ENCODE measurements at places on chromosomes 16 and 17. TPM values are rescaled to one million over a fixed set of nuclear protein-coding genes. Genes with fewer than 3 reads are reported as not detected.
A peak's percentile ranks its signal among the peaks of the same experiment; 100 is the strongest.

DNA sequence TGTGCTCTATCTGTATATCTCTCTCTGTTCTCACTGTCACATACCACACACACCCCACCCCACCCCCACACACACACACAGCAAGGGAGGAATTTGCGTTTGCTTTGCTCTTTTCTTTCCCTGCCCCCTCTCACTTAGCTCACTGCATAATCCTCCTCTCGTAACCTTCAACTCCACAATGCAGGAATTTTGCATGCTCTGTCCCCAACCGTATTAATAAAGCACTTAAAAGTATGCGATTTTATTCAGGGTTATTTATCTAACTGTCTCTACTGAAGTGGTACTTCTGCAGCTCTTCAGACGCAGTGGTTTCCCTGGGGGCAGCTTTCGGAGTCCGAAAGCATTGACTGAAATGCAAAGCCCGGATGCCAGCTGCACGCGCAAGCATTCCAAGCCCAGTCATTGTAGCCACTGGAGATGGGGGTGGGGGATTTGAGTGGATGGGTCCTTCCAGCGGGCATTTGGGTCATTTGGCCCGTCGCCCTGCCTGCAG, 105.4 kb upstream of the RBFOX1 start:
- no peak for DNase-seq

Gene DNAH2
- 0.10 TPM for total RNA-seq

- no peak for DNase-seq
Measured at GRCh38 chr17:77217566-77217965, 76.8 kb downstream of the SEC14L1 start.

GRCh38 chr16:19808061-19808641, 76.5 kb downstream of the GPRC5B start:
- DNase-seq, result no peak

GRCh38 chr17:57480438-57481196, 224.3 kb downstream of the MSI2 start:
- peak; percentile 64 for DNase-seq

- DNase-seq, result no peak
Measured at GRCh38 chr16:22078656-22079055, 13.7 kb upstream of the VWA3A start.

DNA sequence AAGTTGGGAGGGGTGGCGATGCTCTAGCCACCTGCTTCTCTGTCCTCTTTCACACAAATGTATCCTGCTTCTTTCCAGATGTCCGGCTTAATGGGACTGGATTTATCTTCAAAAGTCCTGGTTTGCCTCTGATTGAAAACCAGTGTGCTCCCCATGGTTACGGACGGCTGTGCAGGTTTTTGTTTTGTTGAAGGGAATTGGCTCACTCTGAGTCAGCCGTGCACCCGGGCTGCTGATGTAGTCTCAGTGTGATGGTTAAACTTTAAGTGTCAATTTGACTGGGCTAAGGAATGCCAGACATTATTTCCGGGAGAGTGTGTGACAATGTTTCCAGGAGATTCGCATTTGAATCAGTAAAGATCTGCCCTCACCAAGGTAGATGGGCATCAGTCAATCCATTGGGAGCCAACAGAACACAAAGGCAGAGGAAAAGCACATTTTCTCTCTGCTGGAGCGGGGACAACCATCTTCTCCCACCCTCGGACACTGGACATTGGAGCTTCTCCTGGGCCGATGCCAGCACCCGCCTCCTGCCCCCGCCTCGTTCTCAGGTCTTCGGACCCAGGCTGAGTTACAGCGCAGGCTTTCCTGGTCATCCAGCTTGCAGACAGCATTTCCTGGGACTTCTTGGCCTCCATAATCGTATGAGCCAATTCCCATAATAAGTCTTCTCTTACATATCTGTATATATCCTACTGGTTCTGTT, 126.9 kb upstream of the TNRC6C start:
- DNase-seq, result no peak

DNA sequence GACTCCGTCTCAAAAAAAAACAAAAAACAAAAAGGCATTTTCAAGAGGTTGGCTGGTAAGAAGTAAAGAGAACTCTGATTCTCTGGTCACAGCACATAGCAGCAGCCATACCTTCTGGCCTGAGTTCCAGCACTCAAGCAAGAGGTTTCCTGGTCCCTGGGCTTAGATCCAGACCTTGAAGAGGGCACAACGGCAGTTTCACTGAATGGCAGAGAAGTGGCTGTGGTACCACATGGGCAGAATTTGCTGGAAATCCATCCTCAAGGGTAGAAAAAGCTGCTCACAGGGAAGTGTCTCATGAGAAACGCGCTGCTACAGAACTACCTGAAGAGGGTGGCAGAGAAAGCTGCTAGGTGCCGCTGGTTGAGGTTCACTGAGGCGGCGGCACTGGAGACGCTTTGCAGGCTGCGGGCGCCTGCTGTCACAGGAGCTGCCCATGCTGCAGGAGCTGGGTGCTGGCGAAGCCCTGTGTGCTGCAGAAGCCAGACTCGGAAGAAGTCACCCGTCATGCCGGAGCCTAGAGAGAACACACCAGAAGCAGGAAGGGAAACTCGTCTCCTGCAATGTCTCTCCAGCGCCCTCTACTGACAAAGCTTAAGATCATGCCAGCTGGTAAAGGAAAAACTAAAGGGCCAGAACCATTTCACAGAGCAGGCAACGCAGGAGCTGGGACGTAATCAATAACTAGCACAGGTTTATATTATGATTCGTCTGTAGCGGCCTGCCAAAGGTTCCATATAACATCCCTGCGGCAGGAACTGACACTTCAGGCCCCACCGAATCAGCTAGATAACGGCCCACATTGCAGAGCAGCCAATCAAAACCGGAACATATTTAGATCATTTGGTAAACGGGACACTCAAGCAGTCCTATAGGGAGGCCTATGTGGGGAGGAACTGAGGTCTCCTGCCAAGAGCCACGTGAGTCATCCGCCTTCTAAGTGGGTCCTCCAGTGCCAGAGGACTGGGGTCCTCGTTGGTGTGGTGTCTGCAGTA, 5.4 kb upstream of the ZNF213 start:
- DNase-seq, result peak; percentile 58

DNA sequence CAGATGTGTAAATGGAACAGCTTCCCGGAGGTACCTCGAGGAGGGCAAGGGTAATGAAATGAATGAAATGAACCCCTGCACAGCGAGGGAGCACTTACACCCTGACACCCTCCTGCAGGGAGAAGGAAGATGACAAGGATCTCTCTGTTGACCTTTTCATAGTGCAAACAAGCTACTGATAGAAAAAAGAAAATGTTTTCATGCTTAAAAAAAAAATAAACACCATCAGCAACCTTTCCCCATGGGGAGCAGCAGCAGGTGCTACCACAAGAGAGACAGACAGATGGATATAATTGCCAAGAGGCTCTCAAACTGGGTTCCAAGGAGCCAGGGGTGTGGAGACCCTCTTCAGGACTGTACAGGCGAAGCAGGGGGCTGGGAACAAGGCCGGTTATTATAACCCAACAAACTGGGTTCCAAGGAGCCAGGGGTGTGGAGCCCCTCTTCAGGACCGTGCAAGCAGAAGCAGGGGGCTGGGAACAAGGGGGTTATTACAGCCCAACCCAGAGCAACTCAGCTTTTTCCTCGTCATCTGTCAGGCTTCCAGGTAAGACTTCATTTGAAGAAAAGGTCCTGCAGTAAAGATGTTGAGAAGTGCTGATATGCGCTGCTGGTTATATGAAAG, 718 bp upstream of the RPH3AL start:
- no peak for DNase-seq

DNA sequence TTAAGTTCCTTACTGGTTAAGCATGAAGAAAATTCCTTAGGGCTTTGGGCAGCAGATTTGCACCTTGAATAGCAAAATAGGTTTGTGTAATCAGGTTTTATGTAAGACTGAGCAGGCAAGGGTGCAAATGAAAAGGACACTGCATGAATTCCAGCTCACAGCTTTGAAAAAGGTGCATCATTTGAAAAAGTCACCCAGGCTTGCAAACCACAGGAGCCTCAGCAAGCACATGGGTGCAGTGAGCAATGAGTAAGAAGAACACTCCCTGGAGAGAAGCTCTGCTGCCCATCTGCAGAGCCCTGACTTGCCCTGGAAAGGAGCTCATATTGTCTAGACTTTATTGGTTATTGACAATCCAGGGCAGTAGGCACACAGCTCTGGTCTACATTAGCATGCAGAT, 165.6 kb upstream of the KCNJ16 start:
- DNase-seq, result no peak

Gene PITPNM3
- total RNA-seq, result 0.44 TPM

Gene CTCF
- total RNA-seq, result 22.1 TPM

GRCh38 chr17:35731239-35731916, at the start of gene RASL10B:
RASL10B (plus strand) TSS chr17:35731639; CDS start chr17:35735185, 3,546 bp downstream.
- peak; percentile 68 for DNase-seq

- no peak for DNase-seq
Measured at GRCh38 chr16:52929478-52930400, 123.0 kb downstream of the CHD9NB start.

DNA sequence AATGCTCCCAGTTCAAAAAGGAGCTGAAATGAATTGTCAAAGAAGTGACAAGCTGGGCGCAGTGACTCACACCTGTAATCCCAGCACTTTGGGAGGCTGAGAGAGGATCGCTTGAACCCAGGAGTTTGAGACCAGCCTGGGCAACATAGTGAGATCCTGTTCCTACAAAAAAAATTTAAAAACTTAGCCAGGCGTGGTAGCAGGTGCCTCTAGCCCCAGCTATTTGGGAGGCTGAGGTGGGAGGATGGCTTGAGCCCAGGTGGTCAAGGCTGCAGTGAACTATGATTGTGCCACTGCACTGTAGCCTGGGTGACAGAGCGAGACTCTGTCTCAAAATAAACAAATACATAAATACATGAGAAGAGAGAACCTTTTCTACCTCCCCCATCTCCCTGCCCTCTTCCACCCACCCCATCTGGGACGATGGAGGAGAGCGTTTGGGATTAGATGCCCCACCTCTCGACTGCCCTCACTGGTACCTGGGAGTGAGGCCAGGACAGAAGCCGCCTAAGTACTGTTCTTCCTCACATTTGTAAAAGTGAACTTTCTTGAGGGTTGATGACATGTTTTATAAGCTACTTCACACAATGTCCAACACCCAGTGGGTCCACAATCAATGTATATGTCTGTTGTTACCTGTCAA, 2.4 kb downstream of the IL4R start:
- no peak for DNase-seq

GRCh38 chr17:48442819-48443218, 12.8 kb upstream of the SKAP1 start:
- no peak for DNase-seq

DNA sequence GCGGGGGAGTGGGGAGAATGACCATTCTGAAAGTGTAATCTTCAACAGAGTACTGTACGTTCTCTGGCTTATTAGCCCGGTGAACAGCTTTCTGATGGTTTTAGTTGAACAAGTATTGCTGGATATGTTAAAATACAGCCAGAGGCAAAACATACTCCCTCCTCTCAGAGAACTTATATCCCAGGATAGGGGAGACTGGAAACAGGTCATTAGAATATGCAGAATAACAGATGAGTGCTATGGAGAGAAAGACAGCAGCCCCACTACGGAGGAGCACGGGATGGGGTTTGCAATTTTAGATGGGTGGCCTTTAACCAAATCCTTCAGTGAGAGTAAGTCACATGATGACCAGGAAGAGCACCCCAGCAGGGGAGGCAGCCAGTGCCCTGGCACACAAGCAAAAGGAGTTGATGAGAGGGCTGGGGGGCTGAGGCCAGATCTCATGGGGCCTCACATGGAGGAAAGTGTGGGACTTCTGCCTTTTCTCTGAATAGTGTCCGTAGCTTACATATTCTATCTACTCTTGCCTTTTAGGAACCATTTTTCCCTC, 43.1 kb upstream of the SEC14L1 start:
- no peak for DNase-seq

Gene BICDL2
- total RNA-seq, result not detected

Gene ZNF624
- total RNA-seq, result 0.86 TPM

Gene CLEC16A
- 18.3 TPM for total RNA-seq

DNA sequence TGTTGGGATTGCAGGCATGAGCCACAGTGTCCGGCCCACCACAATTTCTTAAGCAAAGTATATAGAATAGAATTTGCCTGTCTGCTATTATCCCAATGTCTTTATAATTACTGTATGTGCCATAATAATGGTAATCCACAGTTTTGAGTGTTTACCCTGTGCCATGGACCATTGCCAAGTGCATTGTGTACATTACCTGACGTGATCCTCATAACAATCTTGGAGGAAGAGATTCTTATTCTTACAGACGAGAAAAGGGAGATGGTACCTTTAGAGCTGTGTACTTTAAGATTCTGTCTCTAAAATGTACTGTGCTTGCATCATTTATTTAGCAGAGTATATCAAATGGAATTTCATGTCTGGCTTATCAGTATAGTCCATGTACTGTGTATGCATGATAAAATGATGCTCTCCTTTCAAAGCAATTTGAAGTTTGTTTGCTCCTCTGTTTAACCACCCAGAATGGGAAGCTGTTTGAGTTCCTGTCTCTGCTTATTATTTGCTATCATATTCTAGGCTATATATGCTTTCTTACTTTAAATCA, 13.8 kb upstream of the CDR2 start:
- no peak for DNase-seq

DNA sequence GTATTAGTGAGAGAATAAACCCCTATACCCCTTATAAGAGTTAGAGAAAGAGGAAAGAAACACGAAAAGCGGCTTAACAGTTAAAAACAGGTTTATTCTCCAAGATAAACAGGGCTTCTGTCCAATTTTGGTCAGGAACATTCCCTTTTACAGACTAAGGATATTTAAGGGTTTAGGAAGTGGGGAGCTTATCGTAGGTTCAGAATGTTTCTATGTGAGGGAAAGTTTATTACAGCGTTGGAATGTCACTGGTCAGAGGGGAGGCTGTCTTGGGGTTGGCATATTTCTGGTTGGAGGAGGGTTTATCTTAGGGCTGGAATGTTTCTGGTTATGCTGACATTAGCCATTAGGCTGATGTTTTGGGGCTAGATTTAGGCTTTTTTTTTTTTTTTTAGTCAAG, 34.1 kb upstream of the WWOX start:
- no peak for DNase-seq

DNA sequence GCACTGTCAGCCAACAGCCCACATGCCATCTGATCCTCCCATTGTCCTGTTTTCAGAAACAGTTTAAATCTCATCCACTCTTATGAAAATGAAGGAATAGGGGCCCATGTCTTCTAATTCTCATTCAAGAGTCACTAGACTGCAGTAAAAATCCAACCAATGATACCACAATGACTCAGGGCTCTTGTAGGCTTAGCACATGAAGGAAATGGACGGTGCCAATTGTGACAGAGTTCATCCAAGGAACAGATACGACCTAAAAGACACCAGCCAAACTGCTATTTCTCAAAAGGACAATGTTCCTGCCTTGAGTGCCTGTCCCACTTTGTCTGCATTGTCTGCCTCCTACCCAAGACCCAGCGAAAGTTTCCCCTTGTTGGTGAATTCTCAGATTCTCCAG, 204.8 kb upstream of the COX10 start:
- DNase-seq, result no peak

Gene CHST6
- 0.15 TPM for total RNA-seq

GRCh38 chr16:66476328-66477027, 49.4 kb downstream of the BEAN1 start:
- DNase-seq, result no peak

Gene RND2
- total RNA-seq, result 0.22 TPM

- DNase-seq, result no peak
Measured at GRCh38 chr17:8934346-8934745, 31.2 kb downstream of the PIK3R5 start.

Data from psoas muscle (tissue), 8 donors.